Temporal lobe (tissue), 4 donors: ENCODE measurements at places on chromosomes 16 and 17. TPM values are rescaled to one million over a fixed set of nuclear protein-coding genes. Genes with fewer than 3 reads are reported as not detected.

The SLFN14 gene
- total RNA-seq = 0.25 TPM

The TP53TG3 gene
- not detected for total RNA-seq

The C16orf89 gene
- total RNA-seq = 7.9 TPM

The TACO1 gene
- total RNA-seq = 4.7 TPM

The IGF2BP1 gene
- 0.74 TPM for total RNA-seq

The P2RX5 gene
- total RNA-seq = 7.9 TPM

The ACSM3 gene
- 0.49 TPM for total RNA-seq

The CEMP1 gene
- total RNA-seq = not detected

The PSMB10 gene
- total RNA-seq = 11.3 TPM

The OR3A3 gene
- total RNA-seq = not detected

The KRT16 gene
- total RNA-seq = 0.25 TPM

The CLEC3A gene
- total RNA-seq = not detected
